ENCODE measurements at places on chromosomes 3 and 15. TPM values are rescaled to one million over a fixed set of nuclear protein-coding genes. Genes with fewer than 3 reads are reported as not detected.

- DNase-seq, result no peak
- peaks cover 11% of the 10 kb centered on the region for H3K4me1 ChIP-seq
- H3K4me3 ChIP-seq, result no peak overlapping the region
- H3K27ac ChIP-seq, result no peak overlapping the region
These were observed 85.7 kb upstream of the XCR1 start for GRCh38 chr3:46112984-46113383.

DNA sequence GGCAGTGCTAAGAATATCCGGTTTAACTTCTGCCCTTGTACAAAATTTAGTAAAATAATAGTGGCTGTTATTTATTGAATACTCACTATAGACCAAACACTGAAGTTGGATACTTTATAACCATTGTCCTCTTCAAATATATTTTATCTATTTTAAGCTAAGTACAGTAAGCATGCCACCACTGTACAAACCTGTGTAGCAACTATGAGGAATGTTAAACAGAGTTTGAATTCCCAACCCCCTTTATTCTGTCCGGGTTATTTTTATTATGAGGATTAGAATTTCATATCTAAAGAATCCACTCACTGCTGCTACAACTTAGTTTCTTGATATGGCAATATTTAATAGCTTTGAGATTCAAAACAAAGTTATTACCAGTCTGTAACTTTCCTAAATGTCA, 203.5 kb upstream of the RBMS3 start:
- H3K4me3 ChIP-seq, result no peak overlapping the region
- H3K27ac ChIP-seq, result no peak overlapping the region
- no peaks in the 10 kb centered on the region for H3K36me3 ChIP-seq
- H3K27me3 ChIP-seq, result no peaks in the 10 kb centered on the region
- DNase-seq, result no peak

GRCh38 chr3:54955941-54956340, 28.1 kb upstream of the LRTM1 start:
- H3K4me1 ChIP-seq, result no peaks in the 10 kb centered on the region
- H3K4me3 ChIP-seq, result no peak overlapping the region
- H3K36me3 ChIP-seq, result no peaks in the 10 kb centered on the region
- no peaks in the 10 kb centered on the region for H3K27me3 ChIP-seq
- no peak for DNase-seq

Gene P2RY14
- total RNA-seq, result 0.26 TPM

Gene PLOD2
- total RNA-seq, result 0.17 TPM

DNA sequence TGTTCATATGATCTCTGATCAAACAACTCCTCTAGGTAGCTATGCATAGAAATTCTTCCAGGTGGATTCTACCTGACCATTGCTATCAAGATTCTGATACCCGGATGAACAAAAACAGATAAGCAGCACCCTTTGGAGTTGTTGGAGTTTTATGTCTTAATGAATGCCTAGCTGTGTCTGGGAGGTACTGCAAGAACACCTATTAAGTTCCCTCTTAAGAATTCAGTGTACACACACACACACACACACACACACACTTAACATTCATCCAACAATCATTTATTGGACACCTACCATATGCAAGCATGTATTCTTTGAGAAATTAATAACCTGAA, 58.1 kb upstream of the FNDC3B start:
- no peak for DNase-seq
- peaks cover 5% of the 10 kb centered on the region for H3K4me1 ChIP-seq
- peaks cover 6% of the 10 kb centered on the region for H3K27me3 ChIP-seq
- no peak overlapping the region for H3K4me3 ChIP-seq
- no peaks in the 10 kb centered on the region for H3K36me3 ChIP-seq

DNA sequence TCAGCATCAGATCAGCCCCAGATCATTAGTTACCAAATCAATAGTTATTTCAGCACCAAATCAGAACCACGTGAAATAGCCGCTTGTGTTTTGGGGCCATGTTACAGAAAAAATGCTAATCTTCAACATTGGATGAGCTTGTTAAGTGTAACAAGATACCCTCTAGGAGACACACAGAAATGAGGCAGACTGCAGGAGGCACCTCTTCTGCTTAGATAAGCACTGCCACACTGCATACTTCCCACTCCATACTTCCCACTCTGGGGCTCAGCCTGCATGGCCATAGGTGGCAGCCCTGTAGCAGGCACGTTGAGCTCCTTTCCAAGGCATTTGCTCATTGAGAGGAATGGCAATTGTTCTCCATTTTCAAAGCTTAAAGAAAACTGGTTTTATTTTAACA, 73.3 kb downstream of the CHCHD6 start:
- no peak overlapping the region for H3K4me3 ChIP-seq
- no peak overlapping the region for H3K27ac ChIP-seq
- H3K4me1 ChIP-seq, result peaks cover 2% of the 10 kb centered on the region
- H3K27me3 ChIP-seq, result no peaks in the 10 kb centered on the region

Gene EAF2
- 7.6 TPM for total RNA-seq

Data from T-helper 17 cell (primary cell).